ENCODE measurements at places on chromosomes 1 and 21. TPM values are rescaled to one million over a fixed set of nuclear protein-coding genes. Genes with fewer than 3 reads are reported as not detected.

The REN gene
- 2.2 TPM for total RNA-seq

The CBR1 gene
- total RNA-seq = 314 TPM

The PODN gene
- total RNA-seq = not detected

The HCRTR1 gene
- total RNA-seq = not detected

The CENPF gene
- 83.9 TPM for total RNA-seq

The FBLIM1 gene
- total RNA-seq = 156 TPM

The CCDC185 gene
- not detected for total RNA-seq

The MAP10 gene
- total RNA-seq = 3.9 TPM

The GRIK3 gene
- not detected for total RNA-seq

The MAP3K21 gene
- total RNA-seq = 3.6 TPM

DNA sequence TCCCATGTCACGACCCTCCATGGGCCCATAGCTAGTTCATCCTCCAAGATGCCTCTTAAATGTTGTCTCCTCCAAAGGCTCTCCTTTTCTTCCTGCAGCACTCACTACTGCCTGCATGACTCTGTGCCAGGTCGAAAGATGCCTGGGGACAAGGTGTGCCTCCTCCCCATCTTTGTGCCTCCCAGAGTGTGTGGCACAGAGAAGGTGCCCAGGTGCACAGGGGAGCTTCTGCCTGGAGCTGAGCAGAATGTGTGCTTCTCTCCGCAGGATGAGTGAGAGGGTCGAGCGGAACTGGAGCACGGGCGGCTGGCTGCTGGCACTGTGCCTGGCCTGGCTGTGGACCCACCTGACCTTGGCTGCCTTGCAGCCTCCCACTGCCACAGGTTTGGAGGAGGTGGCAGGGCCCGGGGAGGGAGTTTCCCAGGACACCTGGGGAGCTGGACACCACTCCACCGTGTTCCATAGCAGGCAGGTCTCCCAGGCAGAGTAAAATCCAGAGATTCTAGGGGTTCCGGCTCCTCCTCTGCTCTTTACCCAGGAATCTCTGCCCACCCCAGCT, 6.9 kb upstream of the PPM1J start:
- DNase-seq = no peak

DNA sequence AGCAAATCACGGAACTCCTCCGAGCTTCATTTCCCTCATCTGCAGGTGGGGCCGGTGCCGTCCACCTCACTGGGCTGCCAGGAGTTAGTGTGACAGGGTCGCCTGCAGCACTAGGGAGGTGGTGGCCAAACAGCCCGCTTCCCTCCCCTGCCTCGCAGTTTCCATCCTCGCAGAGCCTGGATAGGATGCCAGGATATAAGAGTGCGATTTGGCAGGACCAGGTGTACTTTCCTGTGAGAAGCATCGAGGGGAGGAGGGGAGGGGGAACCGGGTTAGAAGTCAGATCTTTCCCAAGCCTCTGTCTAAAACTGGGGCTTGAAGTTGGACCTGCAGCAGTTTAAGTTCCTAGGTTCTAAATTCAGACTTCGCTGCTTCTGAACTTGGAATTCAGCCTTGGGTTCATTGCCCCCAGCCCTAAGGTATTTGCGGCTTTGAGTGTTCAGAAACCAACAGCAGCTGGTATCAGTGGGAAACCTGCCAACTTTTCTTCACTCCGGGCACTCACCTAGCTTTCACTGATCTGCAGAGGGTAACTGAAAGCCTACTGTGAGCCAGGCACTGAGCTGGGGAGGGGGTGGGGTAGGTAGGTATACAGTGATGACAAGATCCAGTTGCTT, 1.7 kb upstream of the JUN start:
- peak; percentile 89 for DNase-seq

GRCh38 chr1:178262120-178262500, 168.2 kb downstream of the RASAL2 start:
- peak; percentile 86 for DNase-seq

DNA sequence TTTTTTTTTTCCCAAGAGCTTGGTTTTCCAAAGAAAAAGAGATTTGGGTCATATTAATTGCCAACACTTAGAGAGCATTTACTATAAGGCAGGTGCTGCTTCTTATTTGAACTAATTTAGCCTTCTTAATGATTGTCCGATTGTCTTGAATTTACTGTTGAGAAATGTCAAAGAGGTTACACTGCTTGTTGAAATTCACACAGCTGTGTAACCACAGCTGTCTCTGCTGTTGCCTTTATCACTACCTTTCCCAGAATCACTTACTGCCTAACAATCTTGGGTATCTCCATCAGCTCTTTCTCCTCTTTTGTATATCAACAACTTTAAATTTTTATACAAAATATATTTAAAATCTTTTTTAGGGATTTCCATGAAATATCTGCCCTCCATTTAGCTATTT, 115.6 kb downstream of the UCHL5 start:
- DNase-seq = no peak

DNA sequence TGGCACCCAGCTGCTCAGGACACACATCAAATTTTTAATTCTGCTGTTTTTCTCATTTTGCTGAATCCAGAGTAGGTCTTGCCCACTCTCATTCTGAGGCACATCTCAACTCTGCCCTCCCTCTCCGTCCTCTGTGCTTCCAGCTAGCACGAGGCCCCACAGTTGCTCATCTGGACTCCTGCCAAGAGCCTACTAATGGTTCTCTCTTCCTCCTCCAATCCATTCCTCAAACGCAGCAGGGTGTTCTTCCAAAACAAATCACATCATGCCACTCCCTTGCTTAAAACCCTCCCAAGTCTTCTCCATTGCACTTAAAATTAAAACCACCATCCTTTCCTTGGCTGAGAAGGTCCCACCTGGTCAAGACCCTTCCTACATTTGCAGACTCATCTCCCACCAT, 49.8 kb upstream of the SCAF4 start:
- DNase-seq = peak; percentile 40

GRCh38 chr1:89724369-89725010, 91.6 kb downstream of the LRRC8C start:
- DNase-seq = peak; percentile 63

GRCh38 chr1:151124763-151125403, 21.5 kb downstream of the SEMA6C start:
- no peak for DNase-seq

DNA sequence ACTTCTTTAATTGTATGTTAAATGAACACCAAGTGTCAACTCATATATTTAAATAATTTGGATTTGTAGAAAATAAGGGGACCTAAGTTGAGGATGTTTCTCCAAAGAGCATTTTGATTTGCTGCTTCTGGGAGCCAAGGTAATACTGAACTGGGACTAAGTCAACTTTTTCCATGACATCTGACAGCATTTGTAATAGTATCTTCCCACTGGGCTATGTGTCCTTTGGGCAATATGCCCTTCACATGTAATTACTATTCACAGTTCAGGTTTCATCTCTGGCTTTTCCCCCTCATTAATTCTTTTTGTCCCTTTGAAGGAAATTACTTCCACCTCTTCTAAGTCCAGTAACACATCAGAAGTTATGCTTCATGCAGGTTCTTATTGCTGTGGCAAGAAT, 36.7 kb upstream of the HP1BP3 start:
- DNase-seq = no peak

DNA sequence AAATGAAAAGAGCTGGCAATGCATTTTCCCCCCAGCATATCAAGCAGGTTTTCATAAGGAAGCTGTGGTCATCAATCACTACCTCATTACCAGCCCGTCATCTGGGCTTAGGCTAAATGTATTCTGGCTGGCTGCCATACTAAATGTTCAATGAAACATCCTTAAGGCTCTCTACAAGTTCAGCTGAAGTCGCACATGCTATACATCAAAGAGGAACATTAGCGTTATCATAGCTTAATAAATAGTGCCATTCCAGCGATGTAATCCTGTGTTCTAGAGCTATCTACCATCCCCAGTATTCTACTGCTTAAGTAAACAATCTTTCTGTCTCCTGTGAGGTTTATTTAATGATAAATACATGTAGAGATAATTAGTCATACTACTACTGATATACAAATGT, 288.8 kb downstream of the DPYD start:
- DNase-seq = peak; percentile 58

- peak; percentile 69 for DNase-seq
These were observed 48.4 kb downstream of the CAPZB start for GRCh38 chr1:19436716-19437476.

DNA sequence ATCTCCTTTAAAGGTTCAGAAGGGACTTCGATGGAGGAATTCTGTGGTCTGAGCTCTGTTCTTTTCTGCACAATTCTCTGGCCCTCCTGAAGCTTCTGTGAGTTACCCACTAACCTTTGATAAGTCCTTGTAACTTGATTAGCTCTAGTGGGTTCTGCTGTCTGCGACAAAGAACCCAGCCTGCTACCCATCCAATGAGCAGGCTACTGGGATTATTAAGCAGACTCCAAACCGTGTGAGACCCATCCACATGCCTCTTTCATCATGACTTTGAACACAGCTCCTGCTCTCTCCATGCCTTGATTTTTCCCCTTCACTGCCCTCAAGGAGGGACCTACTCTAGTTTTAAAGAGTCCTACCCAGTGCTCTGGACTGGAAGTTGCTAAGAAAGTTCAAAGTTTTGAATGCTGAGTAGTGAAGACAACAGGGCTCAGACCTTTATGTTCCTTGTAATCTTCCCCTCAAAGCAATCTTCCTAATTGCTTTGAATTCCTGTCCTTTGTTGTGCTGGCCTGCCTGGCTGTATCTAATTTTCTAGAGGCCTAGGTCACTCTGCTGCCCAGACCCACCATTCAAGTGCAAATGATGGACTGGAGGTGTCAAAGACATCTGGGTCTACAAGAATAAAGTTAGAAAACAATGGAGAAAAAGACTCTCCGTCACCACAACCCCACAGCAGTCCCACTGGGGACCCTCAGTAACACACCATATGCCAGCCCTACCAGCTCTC, 146.9 kb downstream of the RHOU start:
- DNase-seq = no peak

GRCh38 chr1:41447995-41448770, 36.3 kb downstream of the EDN2 start:
- peak; percentile 72 for DNase-seq

GRCh38 chr1:215056584-215056983, 26.0 kb upstream of the KCNK2 start:
- DNase-seq = peak; percentile 62

DNA sequence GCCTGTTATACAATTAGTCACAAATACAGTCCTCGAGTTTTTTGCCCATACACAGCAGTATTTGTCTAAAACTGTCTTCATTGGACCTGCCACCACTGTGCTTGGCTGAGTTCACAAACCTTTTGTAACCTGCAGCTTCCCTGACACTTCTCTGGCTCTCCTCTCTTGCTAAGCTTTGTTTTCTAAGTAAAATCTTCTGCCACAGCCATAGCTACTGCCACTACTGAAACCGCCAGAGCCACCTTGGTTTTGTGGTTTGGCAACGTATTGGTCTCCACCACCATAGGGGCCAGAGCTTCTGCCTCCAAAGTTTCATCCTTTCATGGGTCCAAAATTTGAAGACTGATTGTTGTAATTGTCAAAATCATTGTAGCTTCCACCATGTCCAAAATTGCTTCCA, 668.2 kb upstream of the BRINP3 start:
- no peak for DNase-seq

- DNase-seq = no peak
These were observed 30.1 kb downstream of the RAP1A start for GRCh38 chr1:111649648-111650047.

DNA sequence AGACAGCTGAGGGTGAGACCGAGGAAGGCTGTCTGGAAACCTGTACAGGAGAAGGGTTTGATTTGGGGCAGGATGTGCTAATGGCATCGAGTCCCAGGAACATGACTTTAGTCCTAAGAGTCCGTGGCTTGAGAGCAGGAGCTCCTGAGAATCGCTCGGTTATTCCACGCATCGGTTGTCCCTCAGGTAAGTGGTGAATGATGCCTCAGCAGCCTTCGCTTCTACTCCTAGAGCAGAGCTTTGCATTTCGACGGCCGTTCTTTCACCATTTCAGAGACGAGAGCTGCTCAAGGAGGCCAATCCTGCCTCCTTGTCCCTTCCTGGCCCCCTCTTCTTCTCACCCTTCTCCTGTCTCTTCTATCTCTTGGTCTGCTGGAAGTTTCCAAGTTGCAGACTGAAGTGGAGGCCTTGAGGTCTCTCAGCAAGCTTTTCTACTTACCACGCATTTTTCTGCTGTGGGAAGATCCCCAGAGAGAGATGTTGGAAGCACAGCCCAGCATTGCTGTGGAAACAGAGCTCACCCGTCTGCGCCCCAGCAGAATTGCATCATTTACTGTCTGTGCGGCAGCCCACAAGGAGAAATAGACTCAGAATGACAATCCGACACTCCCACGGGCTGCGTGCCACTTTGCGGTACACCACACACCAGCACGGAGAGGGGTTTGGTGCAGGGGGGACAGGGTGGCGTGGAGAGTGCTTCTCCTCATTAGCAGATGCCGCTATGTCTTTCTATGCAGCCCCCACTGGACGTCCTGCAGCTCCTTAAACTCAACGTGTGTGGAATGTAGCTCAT, 270.7 kb upstream of the C1orf174 start:
- no peak for DNase-seq

DNA sequence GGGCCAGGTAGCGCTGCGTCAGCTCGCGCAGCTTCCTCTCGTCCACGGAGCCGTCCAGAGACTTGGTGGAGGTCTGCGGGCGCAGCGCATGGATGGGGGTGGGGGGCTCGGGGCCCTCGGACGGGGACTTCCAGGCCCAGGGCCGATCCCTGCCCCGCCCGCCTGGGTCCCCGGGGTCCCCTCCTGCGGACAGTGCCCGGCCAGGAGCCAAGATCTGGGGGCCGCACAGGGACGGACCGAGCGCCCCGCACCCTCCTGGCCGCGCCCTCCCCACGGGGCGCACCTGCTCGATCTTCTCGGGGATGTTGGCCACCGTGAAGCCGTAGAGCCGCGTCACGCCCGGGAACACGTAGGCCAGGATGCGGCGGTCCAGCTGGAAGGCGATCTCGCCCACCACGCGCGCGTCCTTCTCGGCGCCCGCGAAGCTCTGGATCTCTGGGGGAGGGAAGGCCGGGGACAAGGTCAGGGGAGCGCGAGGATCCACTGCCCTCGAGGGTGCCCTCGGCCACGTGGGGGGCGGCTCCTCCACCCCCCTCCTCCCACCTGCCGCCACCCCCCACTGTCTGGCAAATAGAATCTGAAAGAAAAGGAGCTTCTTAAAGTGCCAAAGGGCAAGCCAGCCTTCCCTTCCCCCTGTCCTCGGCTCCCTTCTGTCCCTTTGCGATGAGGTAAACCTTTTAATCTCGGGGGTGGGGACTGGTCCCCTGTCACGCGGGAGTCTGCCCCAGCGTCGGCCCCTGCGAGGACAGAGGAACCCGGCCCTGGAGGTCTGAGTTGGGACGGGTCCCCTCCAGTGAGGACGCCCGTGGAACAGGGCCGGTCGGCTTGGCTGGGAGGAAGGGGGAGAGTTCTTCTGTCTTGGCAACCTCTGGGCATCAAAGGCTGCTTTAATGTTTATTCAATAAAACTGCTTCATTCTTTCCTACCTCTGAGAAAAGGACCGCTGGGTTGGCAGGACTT, 6.5 kb upstream of the FTCD start:
- no peak for DNase-seq

DNA sequence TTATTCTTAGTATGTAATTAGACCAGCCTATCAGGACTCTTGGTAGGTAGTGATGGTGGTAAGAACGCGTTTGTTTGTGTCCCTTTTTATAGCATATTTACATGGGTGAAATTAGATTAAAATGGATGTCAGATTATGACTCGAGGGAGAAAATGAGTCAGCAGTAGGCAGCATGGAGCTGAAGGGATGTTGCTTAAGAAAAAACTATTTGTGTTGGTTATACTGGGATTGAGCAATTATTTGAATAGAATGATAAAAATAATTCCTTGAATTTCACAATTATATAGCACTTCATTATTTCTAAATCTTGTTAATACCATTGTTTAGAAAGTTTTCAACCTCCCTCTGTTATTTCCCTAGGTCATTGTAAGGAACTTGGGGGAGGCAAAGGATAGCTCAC, 348.8 kb downstream of the RYR2 start:
- DNase-seq = no peak

Measured in M059J (cell line).